BJ (cell line): ENCODE measurements at places on chromosomes 7 and 10. TPM values are rescaled to one million over a fixed set of nuclear protein-coding genes. Genes with fewer than 3 reads are reported as not detected.

The SKIDA1 gene
- polyA plus RNA-seq = 0.27 and 0.60 TPM in 2 replicates

The ITGA8 gene
- polyA plus RNA-seq = 10.1 and 11.3 TPM in 2 replicates

The FUOM gene
- polyA plus RNA-seq = 40.6 and 49.8 TPM in 2 replicates

The SORCS1 gene
- 0.01 and 0.07 TPM in 2 replicates for polyA plus RNA-seq

The IFIT2 gene
- 6.2 and 11.4 TPM in 2 replicates for polyA plus RNA-seq

The ZNF488 gene
- 0.15 and 0.17 TPM in 2 replicates for polyA plus RNA-seq

The ENO4 gene
- polyA plus RNA-seq = 0.28 and 0.29 TPM in 2 replicates

The ABCC2 gene
- 0.23 and 0.25 TPM in 2 replicates for polyA plus RNA-seq

The MYL10 gene
- 0.07 and 0.18 TPM in 2 replicates for polyA plus RNA-seq

The TAS2R41 gene
- not detected in 2 replicates for polyA plus RNA-seq

The OSBPL3 gene
- 26.5 and 27.1 TPM in 2 replicates for polyA plus RNA-seq

The GPC2 gene
- 1.3 and 1.9 TPM in 2 replicates for polyA plus RNA-seq

The TMEM178B gene
- 0.43 and 0.59 TPM in 2 replicates for polyA plus RNA-seq

The PAPSS2 gene
- polyA plus RNA-seq = 133 and 136 TPM in 2 replicates

The RSBN1L gene
- polyA plus RNA-seq = 2.8 and 4.8 TPM in 2 replicates

The CCDC172 gene
- polyA plus RNA-seq = not detected in 2 replicates
